Right renal cortex interstitium (tissue), 3 donors: ENCODE measurements at places on chromosomes 1 and 21. TPM values are rescaled to one million over a fixed set of nuclear protein-coding genes. Genes with fewer than 3 reads are reported as not detected.

The OLFM3 gene
- polyA plus RNA-seq = 30.3 TPM

The ACOT11 gene
- 8.8 TPM for polyA plus RNA-seq

The CAMK2N1 gene
- 73.5 TPM for polyA plus RNA-seq

The CCDC190 gene
- polyA plus RNA-seq = 0.10 TPM

The OR14K1 gene
- polyA plus RNA-seq = not detected

The PLA2G2D gene
- 0.10 TPM for polyA plus RNA-seq

The CITED4 gene
- polyA plus RNA-seq = 3.0 TPM

The EPHB2 gene
- polyA plus RNA-seq = 9.3 TPM

The CYP4B1 gene
- polyA plus RNA-seq = 2.3 TPM

The FLG2 gene
- polyA plus RNA-seq = 0.07 TPM

The LRRN2 gene
- polyA plus RNA-seq = 10.6 TPM

The MPL gene
- 0.87 TPM for polyA plus RNA-seq

The CADM3 gene
- 0.21 TPM for polyA plus RNA-seq

The SPRR1A gene
- polyA plus RNA-seq = not detected

The BRDT gene
- not detected for polyA plus RNA-seq

The OR2G6 gene
- not detected for polyA plus RNA-seq

The PGLYRP3 gene
- polyA plus RNA-seq = not detected

The MAP1LC3C gene
- 0.86 TPM for polyA plus RNA-seq

The CHI3L2 gene
- polyA plus RNA-seq = 0.33 TPM

The FBLIM1 gene
- polyA plus RNA-seq = 41.7 TPM

The TNFRSF18 gene
- polyA plus RNA-seq = 0.33 TPM

The FAM167B gene
- 8.7 TPM for polyA plus RNA-seq

The S100A12 gene
- polyA plus RNA-seq = 0.64 TPM

The WARS2 gene
- 19.3 TPM for polyA plus RNA-seq

The PTPRF gene
- 219 TPM for polyA plus RNA-seq

The SIM2 gene
- polyA plus RNA-seq = 16.6 TPM

The ATAD3C gene
- 2.0 TPM for polyA plus RNA-seq

The DNM3 gene
- polyA plus RNA-seq = 5.4 TPM

The TIAM1 gene
- polyA plus RNA-seq = 13.4 TPM

The ASB17 gene
- not detected for polyA plus RNA-seq

The CD101 gene
- 1.5 TPM for polyA plus RNA-seq

The CRP gene
- polyA plus RNA-seq = not detected

The FAM163A gene
- polyA plus RNA-seq = 0.59 TPM

The PLA2G4A gene
- 11.6 TPM for polyA plus RNA-seq

The PAPPA2 gene
- 64.4 TPM for polyA plus RNA-seq

The PCBP3 gene
- polyA plus RNA-seq = 1.7 TPM

The KIRREL1 gene
- polyA plus RNA-seq = 185 TPM

The MCOLN3 gene
- polyA plus RNA-seq = 7.5 TPM

The OR2T6 gene
- polyA plus RNA-seq = 0.17 TPM

The GBP4 gene
- 11.6 TPM for polyA plus RNA-seq

The CFHR3 gene
- polyA plus RNA-seq = 0.28 TPM
